ENCODE measurements at places on chromosomes 3 and 15.
A peak's percentile ranks its signal among the peaks of the same experiment; 100 is the strongest.

DNA sequence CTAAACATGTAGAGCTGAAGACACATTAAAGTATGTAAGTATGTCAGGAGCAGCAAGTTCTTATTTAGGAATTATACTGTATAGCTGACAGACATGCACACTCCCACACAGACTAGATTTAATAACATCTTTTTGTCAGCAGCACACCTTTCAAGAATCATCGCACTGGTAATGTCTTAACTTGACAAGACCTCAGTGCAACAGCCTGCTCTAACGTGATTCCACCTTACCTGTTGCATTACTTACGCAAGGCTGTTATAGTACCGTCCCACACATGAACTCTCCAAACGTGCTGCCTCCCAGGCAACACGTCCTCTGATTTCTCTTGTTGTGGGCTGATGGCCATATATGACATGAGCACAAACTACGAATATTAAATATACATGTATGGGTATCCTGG lies 11.9 kb downstream of the CHRM5 start:
- DNase-seq, result no peak

- no peak for DNase-seq
These were observed 6.1 kb upstream of the SPTBN5 start for GRCh38 chr15:41899854-41900442.

- no peak for DNase-seq
These were observed 43.6 kb upstream of the CTSH start for GRCh38 chr15:78988361-78988911.

DNA sequence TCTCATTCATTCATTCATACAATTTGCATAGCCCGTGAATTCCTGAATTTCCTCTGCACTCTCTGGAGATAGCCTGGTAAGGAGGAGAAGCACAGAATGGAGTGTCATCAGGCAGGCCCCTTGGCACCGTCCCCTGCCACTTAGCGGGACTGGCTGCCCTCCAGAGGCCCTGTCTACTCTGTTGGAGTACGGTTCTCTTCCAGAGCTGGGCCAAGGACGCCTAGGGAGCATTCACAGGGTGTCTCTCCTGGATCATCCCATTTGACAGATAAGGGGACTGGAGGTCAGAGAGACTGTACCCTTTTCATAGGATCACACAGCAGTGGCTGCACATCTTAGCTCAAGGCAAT lies 48.0 kb downstream of the PTH1R start:
- DNase-seq, result no peak

DNA sequence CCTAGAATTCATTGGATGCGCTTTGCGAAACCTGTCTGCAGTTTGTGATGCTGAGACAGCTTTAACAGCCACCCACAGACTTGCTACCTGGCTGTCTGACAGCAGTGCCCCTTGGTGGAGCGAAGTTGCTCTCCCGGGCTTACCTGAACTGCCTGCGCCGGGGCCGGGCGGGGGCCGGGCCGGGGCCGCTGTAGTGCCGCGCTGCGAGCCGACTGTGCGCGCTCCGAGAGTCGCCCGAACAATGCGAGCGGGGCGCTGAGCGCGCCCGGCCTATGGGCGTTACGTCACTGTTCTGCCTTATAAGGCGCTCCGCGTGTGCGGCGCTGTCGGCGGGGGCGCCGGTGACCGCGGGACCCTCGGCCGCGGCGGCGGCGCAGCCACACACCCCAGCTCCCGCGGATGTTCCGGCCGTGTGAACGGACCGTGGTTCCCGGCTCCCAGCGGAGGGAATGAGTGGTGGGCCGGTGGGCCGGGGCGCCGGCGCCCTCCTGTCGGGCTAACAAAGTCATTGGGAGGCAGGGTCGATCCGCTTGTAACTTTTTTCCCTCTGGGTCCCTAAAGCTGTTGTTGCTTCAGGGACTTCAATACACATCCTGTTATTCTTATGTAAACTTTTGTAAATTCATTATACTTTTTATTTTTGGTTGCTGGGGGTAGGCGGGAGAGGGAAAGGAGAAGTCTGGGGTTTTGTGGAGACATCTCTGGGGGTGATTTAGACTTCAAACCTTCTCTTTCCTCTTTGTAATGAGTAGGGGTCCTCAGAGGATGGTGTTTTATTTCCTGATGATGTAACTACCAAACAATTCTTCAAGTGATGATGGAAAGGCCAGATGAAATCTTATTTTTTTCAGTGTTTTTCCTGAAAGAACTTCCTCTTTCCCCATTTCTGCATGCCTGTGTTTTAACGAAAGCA lies 58.5 kb downstream of the CMSS1 start:
- DNase-seq, result peak; percentile 91

DNA sequence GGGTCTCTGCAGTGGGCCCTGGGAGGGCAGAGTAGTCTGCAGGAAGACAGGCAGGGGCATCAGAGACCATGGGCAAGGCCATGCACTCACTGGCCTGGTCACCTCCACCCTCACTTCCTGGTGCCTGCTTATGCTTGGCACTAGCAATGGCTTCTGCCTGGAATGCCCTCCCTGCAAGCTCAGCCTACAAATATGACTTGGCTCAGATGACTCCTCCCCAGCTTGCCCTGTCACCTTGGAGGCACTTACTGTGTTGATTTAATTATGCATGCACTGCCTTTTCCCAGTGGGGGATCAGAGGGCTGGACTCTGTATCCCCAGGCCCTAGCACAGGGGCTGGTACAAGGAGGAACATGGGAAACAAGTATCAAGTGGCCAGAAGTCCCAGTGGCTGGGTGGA lies 7.8 kb downstream of the C3orf18 start:
- no peak for DNase-seq

GRCh38 chr3:12553921-12554391 lies 2.9 kb upstream of the MKRN2 start:
- no peak for DNase-seq

DNA sequence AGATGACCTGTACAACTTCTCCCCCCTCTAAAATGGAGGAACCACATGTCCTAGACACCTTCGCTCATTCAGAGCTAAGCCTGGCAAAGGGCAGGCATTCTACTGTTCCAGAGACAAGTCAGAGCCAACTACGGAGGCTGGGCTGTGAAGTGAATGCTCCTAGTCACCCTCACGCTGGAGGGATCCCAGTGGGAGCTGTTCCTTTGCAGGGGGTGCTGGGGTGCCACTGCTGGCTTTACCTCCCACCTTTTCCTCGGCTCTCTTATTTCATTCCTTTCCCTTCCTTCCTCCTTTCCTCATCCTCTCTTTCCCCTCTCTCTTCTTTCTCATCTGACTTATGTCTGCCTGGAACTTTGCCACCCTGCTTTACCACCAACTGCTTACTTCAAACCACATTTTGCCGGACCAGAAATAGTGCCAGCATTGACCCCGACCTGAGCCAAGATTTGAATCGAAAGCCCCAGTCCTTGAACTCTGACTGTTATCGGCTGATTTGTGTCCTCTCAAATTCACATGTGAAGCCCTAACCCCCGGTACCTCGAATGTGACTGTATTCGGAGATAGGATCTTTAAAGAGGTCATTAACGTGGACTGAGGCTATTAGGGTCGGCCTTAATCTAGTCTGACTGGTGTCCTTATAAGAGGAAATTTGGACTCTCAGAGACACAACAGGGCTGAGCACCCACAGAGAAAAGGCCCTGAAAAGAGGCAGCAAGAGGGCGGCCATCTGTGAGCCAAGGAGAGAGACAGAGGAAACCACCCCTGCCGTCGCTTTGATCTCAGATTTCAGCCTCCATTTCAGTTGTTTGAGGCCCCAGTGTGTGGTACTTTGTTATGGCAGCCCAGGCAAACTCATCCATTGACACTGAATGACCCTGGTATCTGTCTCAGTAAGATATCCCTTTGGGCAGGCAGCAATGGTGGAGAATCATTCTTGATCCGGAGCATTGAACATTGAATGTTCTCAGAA lies 31.3 kb upstream of the TBC1D21 start:
- no peak for DNase-seq

GRCh38 chr3:69339760-69340159 lies 46.1 kb downstream of the FRMD4B start:
- DNase-seq, result no peak

DNA sequence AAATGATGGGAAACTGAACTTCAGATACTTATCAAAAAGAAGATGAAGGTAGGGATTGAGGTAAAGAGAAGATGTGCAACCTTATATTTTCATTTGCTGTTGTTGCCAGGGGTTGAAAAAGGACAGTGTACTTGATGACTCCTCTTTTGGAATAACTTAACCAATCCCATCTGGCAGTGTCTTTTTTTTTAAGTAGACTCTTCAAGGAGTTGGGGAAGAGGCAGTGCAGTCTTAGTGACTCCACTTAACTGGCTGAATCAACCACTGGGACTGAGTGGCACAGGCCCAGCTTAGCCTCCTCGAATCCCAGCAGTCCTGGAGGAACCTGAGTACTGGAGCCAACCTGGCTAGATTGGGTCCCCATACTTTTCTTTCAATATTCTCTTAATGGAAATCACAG lies 27.3 kb upstream of the FILIP1L start:
- no peak for DNase-seq

DNA sequence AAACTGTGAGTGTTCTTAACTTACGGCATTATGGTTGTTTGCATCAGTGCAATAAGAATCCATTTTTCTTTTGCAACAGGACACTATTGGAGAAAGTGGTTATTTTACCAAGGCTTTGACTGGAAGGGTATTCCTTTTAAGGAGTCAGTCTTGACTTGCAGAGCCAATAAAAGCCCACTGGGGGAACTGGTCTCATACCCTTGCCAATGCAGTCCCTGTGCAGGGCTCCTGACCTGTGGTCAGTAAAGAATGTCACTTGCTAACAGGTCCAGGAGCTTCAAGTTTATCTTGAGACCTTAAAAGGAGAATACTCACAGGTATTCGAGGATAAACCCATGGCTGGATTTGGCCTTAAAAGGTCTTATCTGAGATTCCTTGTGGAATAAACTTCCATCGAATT lies 227.8 kb upstream of the GBE1 start:
- no peak for DNase-seq

All from WTC11 (cell line).